ENCODE measurements at places on chromosomes 6 and 20.

DNA sequence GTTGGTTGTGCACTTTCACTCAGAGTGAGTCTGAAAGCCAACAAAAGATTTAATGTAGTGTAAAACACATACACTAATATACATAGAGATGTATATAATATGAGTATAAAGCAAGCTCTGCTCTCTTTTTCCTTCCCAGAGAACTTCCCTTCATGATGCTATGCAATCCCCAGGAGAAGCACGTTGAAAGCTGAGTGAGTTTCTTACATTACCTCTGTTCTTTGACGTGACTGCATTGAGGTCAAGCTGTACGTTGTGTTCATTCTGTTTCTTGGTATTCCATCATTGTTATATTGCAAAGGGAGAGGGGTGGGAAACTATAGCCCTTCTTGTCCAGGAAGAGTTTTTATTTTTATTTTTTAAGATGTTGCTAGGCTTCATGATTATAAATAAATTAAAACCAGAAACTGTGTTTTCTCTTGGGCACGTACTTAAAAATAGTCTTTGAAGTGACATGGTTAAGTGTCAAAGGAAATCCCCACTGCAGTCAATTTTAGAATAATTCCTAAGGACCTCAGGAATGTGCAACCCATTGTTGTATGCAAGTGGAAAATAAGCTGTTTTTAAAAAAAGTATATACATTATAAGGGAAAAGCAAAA lies 651.0 kb downstream of the CD109 start:
- DNase-seq = no peak

DNA sequence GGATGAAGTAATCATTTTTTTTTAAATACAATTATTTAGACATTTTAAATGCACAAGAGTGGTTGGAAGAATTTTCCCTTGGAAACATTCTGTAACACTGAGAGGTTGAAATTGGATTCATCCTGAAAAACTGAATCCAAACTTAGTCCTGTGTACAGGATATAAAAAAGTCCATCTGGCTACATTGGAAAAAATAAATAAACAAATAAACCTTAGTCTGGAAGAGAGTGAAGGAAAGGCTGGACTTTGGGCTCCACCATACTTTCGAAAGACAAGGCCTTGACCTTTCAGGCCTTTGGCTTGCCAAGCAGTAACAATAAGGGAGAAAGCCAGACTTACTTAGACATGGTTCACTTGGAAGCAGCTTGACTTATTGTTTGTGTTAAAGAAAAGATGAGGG lies 664.3 kb downstream of the TENT5A start:
- no peak for DNase-seq

GRCh38 chr6:139166956-139167313 lies 32.1 kb downstream of the HECA start:
- DNase-seq = no peak

- no peak for DNase-seq
These were observed 278.7 kb upstream of the PRND start for GRCh38 chr20:4443016-4443415.

DNA sequence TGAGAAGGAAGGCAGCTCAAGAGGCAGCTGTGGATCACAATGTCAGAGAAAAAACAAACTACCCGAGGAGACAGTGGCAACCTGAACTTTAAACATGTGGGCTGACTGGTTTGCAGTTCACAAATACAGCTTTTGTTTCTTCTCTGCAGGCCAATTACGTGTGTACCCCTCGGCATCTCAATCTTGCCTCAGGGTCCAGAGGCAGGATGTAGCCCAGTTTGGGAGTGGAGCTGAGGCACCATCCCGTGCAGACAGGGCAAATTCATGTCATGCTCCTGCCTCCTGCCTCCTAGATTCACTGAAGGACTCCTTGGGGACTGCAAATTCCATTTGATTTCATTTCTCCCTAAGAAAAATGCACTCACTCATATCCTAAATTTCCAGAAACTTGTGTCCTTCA lies 94.2 kb upstream of the KCNK16 start:
- no peak for DNase-seq

GRCh38 chr6:40506954-40507353 lies 80.2 kb downstream of the LRFN2 start:
- no peak for DNase-seq

DNA sequence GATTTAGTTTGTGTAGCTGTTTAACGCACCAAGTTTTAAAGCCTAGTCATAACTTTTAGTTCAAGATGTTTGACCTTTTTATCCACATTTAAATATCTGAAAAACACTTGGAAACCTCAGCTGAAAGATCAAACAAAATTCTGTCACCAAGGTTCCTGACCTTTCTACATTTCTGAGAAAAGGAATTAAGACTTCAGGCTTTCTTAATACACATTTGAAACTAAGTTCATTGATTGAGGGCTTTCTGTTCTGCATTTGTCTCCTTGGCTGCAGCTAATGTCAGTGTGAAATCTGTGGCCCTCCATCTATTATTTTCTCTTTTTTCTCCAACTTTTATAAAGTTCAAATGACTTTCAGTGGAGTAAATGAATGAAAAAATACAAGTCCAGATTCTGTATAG lies 22.7 kb upstream of the FBXL4 start:
- no peak for DNase-seq

DNA sequence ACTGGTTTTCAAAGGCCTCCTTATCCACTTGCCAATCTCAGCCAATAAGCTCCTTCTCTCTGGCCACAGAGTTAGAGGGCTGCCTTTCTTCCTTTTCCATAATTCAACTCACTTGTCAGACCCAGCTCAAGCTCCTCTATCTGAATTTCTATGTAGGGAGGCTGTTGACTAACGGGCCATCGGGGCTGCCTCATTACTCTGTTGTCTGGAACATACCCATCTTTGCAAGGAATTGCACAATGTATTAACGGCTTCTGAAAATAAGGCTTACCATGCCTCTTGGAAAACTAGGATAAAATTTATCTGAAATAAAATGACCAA lies 28.5 kb upstream of the KIF6 start:
- no peak for DNase-seq

DNA sequence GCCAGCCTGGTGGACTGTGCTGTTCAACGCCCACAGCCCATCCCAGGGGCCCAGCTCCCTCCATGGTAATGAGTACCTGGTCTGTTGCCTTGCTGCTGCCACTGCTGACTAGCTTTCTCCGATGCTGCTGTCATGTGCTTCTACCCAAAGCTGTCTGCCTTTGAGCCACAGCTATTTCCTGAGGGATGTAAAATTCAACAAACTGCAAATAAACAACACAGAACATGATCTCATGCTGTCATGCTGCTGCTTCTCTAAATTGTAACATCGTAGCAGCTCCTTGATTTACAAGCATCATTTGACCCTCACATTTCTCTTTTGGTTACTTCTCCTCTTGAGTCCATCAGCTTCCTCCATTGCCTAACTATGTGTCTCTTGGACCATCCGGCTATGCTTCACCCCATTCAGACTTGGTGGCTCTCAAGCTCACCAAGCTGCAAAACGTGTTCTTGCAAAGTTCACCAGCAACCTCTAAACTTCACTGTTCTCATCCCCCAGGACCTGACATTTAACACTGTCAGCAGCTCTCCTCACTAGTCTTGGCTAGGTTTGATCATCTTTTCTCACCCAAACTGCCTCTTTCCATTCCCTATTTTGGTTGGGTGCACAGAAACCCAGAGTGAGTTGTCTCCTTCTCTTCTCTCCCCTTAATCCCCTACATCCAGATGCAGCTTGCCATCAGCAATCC lies 54.6 kb downstream of the FYN start:
- no peak for DNase-seq

DNA sequence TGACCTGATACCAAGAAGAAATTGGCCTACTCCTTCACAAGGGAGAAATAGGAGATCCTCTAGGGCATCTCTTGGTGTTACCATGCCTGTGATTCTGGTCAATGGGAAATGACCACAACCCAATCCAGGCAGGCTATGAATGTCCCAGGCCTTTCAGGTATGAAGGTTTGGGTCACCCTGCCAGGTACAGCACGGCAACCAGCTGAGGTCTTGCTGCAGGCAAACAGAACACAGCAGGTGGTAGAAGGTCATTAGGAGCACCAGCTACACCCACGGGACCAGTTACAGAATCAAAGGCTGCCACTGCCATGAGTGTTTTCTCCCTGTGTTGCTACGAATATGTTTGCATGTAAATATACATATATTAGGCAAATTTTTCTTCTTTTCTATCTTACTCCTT lies 202.3 kb downstream of the ERMARD start:
- DNase-seq = no peak

DNA sequence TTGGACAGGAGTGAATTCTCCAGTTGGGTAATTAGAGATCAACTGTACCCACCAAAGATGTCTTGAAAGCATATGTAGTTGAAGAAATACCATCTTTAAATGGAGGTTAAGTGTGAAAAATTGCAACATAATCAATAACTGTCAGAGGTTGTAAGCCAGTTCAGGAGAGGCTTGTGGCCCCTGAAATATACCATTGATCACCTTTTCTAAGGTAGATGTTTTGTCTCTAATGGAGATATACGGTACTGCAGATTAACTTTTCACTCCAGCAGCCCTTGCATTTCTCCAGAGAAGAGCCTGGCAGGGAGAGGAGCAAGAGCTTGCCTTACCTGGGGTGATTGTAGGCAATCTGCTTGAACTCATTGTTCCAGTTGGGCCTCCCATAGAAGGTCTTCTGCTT lies 48.8 kb downstream of the NOX3 start:
- no peak for DNase-seq

- DNase-seq = no peak
These were observed 431.6 kb downstream of the GJA1 start for GRCh38 chr6:121867095-121867494.

- no peak for DNase-seq
These were observed 9.0 kb downstream of the EMILIN3 start for GRCh38 chr20:41357424-41358163.

DNA sequence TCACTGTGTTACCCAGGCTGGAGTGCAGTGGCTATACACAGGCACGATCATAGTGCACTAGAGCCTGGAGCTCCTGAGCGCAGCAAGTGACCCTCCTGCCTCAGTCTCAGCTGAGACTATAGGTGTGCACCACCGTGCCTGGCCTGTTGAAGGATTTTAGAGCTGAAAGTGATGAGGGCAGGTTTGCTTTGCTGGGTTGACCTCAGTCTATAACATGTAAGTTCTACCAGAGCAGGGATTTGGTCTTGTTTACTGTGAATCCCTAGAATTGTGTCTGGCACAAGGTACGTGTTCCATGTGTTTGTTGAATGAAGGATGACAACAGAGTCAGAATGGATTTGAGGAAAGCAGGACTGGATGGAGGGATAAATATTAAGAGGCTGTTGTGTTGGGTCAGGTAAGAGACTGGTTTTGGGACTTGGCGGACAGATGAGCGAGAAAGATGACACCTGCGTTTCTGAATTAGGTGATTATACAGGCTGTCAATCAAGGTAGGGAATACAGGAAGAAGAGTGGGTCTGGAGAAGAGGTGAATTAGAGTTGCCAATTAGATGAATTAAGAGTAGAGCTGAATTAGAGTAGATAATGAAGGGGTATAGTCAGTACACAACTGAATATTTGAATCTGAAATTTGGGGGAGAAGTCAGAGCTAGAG lies 6.5 kb downstream of the ASXL1 start:
- DNase-seq = no peak

- DNase-seq = no peak
These were observed 5.4 kb downstream of the TLDC2 start for GRCh38 chr20:36881331-36881730.

DNA sequence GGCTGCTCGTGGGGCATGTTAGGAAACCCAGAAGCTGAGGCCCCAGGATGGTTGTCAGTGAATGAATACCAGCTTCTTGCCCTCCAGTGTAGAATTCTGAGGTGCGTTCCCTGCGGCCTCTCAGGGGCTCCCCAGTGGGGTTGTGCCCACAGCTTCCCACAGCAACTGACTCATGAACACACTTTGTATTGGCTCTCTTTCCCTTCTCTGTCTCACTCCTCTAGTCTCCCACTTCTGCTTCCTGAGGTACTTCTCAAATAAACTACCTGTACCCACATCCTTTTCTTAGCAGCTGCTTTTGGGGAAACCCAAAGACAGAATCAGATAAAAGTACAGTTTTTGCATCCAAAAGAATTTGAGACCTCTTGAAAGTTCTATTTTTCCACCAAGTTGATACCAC lies 107.7 kb upstream of the JAG1 start:
- DNase-seq = peak; percentile 10

- no peak for DNase-seq
These were observed 51.2 kb upstream of the ADGRF4 start for GRCh38 chr6:47647188-47647587.

GRCh38 chr6:1665214-1665613 lies 55.5 kb downstream of the FOXC1 start:
- DNase-seq = peak; percentile 75

DNA sequence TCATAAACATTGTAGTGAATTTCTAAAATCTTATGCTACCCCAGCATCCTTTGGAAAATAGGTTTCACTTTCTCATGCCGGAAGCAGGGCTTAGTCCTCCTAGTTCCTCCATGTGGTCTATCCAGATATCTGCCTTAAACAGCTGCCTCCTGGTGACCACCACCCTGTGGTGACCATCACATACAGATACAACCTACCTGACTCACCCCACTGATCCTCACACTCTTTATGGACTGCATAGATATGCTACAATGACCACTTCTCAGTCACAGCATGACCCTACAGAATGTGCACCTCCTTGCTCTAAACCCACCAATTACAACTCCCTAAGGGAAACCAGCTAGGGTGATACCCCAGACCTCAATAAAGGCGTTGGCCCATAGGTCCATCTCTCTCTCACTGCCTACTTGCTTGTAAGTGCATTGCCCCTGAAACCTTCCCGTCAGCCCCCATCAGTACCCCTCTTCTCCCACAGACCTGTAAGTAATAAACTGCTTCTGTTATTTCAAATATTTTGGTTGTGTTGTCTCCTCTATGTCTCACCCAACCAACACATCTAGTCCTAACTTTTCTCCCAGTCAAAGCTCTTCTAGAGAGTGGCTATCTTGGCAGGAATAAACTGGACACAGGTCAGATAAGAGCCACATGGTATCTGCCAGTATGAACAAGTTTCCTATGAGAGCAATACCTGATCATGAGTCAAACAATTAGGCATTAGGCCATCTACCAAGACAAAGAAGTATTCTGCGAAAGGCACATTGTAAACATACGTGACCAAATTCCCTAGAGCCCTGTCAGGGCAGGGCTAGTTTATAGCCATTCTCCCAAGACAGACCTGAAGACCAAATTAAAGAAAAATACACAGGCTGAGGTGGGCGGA lies 39.4 kb upstream of the PLEKHG1 start:
- DNase-seq = no peak

GRCh38 chr6:138086573-138087196 lies 20.5 kb downstream of the PERP start:
- DNase-seq = no peak

DNA sequence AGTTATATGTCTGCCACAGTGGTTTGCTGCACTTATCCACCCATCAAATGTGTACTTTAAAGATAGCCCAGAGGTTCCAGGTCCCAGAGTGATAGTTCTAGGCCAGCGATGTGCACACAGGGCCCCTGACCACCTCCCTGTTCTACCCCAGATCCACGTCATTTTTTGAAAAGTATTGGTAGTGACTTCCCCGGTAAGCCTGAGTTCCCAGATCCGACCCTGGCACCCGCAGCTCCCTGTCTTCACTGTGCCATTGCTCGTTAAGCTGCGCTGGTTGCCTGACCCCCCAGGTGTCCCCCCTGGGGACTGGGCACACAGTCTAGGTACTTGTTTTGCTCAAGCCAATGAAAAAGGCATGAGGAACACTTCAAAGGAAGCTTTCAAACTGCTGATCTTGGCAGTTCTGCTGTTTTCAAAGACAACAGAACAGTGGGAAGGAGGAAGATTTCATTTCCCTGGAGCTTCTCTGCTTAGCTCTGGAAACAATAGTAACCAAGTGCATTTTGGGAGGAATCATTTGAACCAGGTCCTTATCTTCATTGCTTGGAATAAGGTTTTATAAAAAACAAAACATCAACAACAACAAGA lies 116.3 kb upstream of the TAB2 start:
- no peak for DNase-seq

Data from GM10248 (cell line).